ENCODE measurements at places on chromosomes 6 and 20. TPM values are rescaled to one million over a fixed set of nuclear protein-coding genes. Genes with fewer than 3 reads are reported as not detected.

Gene RIMS4
- not detected for total RNA-seq

Gene RNGTT
- total RNA-seq, result 21.3 TPM

Gene SESN1
- total RNA-seq, result 21.6 TPM

GRCh38 chr6:107132330-107132954 is 17.1 kb upstream of the BEND3 start:
- DNase-seq, result peak; percentile 31
- peaks cover 5% of the 10 kb centered on the region for H3K27me3 ChIP-seq
- H3K36me3 ChIP-seq, result no peaks in the 10 kb centered on the region
- no peaks in the 10 kb centered on the region for H3K4me1 ChIP-seq

- peaks cover 4% of the 10 kb centered on the region for H3K36me3 ChIP-seq
- no peak for DNase-seq
- H3K4me3 ChIP-seq, result no peak overlapping the region
- H3K27ac ChIP-seq, result no peak overlapping the region
- H3K27me3 ChIP-seq, result peaks cover 2% of the 10 kb centered on the region
Observed at GRCh38 chr6:137233911-137234863, 15.0 kb upstream of the IFNGR1 start.

DNA sequence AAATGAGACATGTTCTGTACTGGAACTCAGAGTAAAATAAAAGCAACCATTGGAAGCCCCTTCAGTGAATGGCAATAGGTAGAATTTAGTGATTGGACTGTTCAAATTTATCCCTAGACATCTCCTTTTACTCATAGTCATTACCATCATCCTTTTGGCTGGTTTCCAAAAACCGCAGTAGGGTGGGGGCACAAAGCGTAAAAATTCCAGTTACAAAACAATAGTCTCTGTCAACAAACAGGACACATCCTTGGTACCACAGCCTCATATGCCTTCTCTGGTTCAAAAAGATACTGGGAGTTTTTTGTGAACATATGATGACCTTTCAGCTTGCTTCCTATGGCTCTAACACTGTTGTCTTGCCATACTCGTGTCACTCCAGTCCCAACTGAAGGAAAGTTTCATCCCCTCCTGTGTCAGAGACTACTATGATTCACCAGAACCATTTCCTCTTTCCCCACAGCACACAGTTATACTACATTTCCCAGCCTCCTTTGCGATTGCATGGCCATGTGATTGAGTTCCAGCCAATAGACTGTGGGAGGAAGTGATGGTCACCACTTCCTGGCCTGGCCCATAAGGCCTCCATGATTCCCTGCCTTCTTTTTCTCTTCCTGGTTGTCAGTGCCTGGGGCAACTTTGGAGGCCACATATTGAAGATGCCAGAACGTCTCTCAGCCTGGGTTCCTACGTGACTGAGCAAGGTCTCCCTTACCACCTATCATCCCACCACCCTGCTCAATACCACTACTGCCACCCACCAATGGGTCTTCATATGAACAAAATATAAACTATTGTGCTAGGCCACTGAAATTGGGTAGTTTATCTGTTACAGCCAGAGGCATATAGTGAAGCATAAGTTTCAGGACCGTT is 162.4 kb downstream of the ID4 start:
- DNase-seq, result peak; percentile 25
- peaks cover 6% of the 10 kb centered on the region for H3K4me1 ChIP-seq
- peaks cover 6% of the 10 kb centered on the region for H3K27me3 ChIP-seq
- H3K27ac ChIP-seq, result no peak overlapping the region
- H3K4me3 ChIP-seq, result no peak overlapping the region
- peaks cover 2% of the 10 kb centered on the region for H3K36me3 ChIP-seq

- peaks cover 19% of the 10 kb centered on the region for H3K36me3 ChIP-seq
- DNase-seq, result no peak
- no peak overlapping the region for H3K4me3 ChIP-seq
- H3K4me1 ChIP-seq, result peaks cover 24% of the 10 kb centered on the region
- no peak overlapping the region for H3K27ac ChIP-seq
Observed at GRCh38 chr20:34388000-34388399, 24.9 kb downstream of the ITCH start.

DNA sequence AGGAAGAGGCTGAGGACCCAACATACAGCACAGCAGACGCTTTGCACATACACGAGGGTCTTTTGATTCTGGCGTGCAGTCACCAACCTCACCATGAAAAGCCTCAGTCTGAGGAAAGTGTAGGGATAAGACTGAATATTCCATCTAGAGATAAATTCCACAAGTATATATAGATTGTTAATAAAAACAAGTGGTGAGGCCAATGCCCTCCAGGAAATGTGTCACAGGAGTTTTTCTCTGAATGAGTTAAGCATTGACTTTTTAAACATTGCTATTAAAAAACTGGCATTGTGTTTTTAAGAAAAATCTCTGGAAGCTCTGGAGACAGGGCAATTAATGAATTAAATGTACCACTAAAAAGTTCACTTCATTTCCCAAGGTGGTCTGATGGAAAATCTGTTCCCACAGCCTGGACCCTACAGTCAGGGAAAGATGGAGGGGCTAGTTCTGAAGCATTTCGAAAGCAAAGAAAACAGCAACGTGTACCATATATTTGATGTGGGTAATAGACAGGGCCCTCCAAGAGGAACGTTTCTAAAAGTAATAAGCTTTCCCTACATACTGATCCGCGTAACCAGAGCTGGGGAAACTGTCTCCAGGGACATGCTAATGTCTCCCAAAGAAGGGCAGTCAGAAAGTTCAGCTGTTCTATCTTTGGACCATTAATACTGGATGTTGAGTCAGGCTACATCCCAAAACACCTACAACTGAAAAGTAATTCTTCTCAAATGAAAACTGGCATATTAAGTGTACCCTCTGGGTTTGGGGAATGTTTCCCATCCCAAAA is 301.1 kb downstream of the FOXC1 start:
- H3K27me3 ChIP-seq, result no peaks in the 10 kb centered on the region
- H3K4me3 ChIP-seq, result no peak overlapping the region
- no peaks in the 10 kb centered on the region for H3K4me1 ChIP-seq
- DNase-seq, result no peak

DNA sequence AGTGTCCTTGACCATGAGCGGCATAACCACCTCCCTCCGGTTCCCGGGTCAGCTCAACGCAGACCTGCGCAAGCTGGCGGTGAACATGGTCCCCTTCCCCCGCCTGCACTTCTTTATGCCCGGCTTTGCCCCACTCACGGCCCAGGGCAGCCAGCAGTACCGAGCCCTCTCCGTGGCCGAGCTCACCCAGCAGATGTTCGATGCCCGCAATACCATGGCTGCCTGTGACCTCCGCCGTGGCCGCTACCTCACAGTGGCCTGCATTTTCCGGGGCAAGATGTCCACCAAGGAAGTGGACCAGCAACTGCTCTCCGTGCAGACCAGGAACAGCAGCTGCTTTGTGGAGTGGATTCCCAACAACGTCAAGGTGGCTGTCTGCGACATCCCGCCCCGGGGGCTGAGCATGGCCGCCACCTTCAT is 4.9 kb downstream of the TUBB1 start:
- H3K4me1 ChIP-seq, result peaks cover 30% of the 10 kb centered on the region
- H3K4me3 ChIP-seq, result no peak overlapping the region
- H3K27me3 ChIP-seq, result no peaks in the 10 kb centered on the region
- DNase-seq, result no peak
- peaks cover 56% of the 10 kb centered on the region for H3K36me3 ChIP-seq
- H3K27ac ChIP-seq, result no peak overlapping the region

DNA sequence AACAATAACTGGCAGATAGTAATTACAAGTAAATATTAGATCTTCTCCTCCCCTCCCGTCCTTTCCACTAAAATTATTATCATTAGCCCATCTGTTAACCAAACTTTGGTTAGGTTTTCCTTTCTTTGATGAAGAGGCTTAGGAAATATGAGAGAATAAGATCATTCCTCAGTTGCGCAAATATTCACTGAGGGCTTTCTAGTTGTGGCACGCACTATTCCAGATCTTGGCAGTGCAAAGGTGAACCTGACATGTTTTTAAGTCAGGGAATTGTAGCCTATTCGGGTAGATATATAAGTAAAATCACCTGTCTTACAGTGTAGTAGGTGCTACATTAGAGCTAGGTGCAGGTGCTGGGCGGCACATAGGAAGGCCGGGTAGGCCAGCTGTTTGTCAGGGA is 31.1 kb downstream of the RNF217 start:
- no peaks in the 10 kb centered on the region for H3K27me3 ChIP-seq
- H3K27ac ChIP-seq, result no peak overlapping the region
- no peak for DNase-seq
- no peak overlapping the region for H3K4me3 ChIP-seq

DNA sequence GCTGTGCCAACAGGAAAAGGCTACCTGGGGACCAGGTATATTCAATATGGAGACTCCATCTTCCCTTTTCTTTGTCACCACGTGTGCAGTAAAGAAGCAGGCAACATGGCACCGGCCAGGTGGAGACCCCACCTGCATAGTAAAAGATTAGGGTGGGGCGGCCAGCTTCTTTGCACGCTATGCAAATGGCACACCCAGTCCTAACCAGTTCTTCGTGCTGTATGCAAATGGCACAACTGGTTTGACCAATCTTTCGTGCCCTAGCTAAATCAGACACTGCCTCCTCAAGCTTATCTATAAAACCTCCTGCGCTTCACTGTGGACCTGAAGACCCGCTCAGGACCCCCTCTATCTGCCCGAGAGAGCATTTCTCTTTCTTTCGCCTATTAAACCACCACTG is 88.8 kb upstream of the EZR start:
- no peak overlapping the region for H3K4me3 ChIP-seq
- DNase-seq, result no peak
- no peak overlapping the region for H3K27ac ChIP-seq
- H3K4me1 ChIP-seq, result peaks cover 29% of the 10 kb centered on the region
